ENCODE measurements at places on chromosomes 7 and 10.

DNA sequence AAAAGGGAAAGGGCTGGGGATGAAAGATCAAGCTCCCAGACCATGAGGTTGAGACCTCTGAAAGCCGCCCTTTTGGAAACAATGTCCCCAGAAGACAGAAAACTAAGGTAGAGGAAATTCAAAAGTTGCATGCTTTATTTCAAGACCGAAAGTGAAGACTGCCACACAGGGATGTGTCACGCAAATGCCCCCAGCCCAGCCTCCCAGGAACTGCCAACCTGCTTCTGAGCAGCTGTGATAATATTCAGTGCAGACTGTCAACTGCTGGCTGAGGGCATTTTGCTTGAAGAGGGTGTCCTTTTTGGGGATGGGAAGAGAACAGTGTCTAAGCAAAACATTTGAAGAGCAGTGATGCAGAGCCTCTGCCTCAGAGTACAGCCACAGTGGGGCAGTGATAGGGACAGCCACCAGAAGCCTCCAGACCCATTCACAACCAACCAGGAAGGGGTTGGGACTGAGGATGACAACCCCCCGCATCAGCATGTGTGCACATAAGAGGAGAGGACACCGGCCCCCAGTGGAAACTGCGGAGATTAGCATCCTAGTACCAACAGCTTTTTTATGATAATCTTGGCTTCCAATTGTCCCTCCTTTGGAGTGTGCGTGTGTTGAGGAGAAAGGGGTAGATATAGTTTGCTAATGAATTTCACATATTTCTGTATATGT is 34.7 kb upstream of the NFE2L3 start:
- no peak for DNase-seq

DNA sequence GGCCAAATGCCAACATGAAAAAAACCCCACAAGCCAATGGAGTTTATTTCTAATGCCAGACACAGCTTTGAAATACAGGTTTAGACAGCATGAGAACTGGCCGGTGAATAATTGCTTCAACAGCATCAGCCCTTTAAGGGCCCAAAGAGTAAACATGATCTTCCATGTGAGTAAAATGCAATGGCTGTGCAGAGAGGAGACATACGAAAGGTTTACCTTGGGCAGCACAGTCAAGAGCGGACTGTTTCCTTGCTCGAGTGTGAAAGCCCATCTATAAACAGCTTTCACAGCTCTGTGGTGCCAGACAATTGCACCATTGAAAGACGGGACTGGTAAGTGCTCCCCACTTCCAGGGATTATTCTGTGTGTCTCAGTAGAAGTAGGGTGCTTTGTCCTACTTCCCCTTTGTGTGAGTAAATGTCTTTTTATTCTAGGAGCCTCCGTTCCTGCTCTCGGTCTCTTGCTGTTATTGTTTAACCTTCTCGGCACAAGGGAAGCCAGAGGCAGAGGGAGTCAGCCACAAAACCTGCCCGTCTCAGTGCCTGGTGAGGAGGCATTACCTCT is 77.8 kb upstream of the KAT6B start:
- no peak for DNase-seq

- DNase-seq: no peak
Observed at GRCh38 chr10:62244088-62244487, 24.6 kb downstream of the RTKN2 start.

DNA sequence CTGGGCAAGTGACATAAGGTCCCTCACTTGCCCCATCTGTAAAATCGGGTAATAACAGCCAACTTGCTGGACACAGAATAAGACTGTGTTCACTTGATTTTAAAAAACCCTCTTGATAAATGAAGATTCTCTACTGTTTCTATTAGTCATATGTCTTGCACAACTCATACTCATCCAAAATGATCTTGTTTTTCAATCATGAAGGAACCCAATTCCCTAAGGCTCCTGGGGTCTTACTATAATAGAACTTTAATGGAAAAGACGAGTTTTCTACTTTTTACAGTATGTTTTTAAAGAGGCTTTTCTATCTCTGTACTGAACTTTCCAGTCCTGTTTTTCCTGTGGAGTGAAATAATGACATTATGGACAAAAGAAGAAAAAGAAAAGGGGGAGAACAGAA is 103.8 kb downstream of the ARID5B start:
- no peak for DNase-seq

- no peak for DNase-seq
Observed at GRCh38 chr10:110629680-110630191, 14.4 kb upstream of the RBM20 start.

DNA sequence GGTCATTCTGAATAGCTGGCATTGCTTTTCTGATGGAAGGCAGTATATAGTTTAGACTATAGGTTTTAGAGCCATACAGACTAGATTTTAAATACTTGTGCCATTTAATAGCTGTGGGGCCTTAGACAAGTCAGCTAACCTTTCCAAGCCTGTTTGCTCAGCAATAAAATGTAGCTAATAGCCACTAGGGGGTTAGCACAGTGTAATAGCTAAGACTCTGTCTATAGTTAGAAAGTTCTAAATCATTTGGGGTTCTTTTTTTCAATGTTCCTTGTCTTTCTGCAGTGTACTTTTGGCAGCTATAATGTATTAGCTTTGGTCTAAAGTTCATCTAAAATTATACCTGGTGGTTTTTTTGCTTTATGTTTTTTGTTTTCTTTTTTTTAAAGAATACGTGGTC is 7.5 kb upstream of the KIFBP start:
- no peak for DNase-seq

- no peak for DNase-seq
Observed at GRCh38 chr10:89269433-89270152, 18.0 kb upstream of the LIPA start.

GRCh38 chr10:75978213-75978612 is 546.8 kb downstream of the LRMDA start:
- DNase-seq: no peak

DNA sequence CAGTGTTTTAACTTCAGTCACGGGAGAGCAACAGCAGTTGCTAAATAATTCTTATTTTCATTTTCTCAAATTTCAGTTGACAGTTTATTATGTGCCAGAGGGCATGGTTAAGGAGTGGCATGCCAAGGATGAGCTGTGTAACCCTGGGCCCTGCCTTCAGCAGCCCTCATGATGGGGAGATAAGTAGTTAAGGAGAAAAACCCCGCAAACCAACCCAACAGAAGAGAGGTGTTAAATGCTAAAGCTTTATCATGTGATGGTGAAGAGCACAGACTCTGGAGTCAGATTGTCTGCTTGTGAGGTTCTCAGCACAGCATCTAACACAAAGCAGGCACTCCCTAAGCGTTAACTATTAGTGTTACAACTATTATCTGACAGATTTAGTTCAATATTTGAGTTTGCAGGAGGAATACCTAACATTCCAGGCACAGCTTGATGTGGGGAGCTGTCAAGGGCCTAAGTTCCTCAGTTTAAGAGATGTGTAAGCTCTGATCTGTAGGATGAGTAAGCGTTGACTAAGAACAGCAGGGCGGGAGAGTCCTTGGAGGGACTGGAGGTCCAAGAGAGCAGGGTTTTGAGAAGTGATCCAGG is 29.6 kb downstream of the STAM start:
- no peak for DNase-seq

Measured in esophagus squamous epithelium (tissue), 5 donors.